ENCODE measurements at places on chromosomes 11 and 22. TPM values are rescaled to one million over a fixed set of nuclear protein-coding genes. Genes with fewer than 3 reads are reported as not detected.
A peak's percentile ranks its signal among the peaks of the same experiment; 100 is the strongest.

DNA sequence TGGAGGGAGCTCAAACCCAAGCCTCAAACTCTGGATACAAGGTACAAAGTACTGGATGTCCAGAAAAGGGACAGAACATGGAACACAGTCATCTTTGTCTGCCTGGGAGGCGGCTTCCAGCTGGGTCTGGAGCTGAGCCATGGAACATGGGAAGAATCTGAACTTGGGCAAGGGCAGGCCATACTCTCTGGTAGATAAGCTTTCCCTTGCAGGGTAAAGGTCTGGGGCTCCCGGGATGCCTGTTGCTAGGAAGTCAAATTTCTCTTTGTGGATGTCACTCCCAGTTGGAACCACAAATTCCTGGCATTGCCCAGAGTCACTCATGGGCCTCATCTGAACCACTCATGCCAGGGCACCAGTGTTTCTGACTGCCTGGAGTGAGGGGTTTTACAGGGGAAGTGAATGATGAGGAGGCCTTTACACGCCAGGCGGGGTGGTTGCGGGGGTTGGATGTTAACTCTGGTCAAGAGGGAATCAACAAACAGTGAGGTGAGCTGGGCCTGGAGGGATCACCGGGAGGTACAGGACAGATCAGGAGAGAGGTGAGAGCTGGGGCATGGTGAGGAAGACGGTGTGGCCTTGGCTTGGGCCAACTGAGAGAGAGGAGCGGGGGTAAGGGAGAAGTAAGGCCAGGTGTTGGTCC is 5.7 kb downstream of the FTH1 start:
- no peak for DNase-seq

The KCNE3 gene
- polyA plus RNA-seq: 8.7 TPM

DNA sequence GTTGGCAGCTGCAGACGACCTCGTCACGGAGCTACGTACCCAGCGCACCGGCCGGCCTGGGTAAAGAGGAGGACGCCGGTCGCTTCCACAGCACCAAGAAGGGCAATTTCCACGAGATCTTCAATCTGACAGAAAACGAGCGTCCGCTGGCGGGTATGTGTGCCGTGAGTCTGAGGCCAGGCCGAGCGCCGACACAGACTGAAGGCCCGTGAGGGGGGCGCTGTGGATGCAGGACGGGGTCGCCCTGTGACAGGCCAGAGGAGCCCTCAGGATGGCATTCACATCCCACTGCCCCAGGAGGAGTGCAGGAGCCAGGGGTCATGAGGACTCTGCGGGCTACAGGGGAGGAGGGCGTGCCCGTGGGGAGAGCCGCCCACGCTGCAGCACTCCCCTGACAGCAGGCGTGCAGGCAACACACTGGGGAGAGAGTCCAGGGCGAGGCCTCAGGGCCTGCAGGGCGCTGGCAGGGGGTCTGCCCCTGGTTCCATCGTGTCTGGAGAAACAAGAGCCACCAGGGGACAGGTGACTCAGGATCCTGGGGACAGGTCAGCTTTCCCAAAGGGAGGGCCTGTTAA is 53.6 kb downstream of the GRAMD4 start:
- no peak for DNase-seq

GRCh38 chr11:69497221-69497787 is 15.8 kb downstream of the LINC01488 start:
- no peak for DNase-seq

DNA sequence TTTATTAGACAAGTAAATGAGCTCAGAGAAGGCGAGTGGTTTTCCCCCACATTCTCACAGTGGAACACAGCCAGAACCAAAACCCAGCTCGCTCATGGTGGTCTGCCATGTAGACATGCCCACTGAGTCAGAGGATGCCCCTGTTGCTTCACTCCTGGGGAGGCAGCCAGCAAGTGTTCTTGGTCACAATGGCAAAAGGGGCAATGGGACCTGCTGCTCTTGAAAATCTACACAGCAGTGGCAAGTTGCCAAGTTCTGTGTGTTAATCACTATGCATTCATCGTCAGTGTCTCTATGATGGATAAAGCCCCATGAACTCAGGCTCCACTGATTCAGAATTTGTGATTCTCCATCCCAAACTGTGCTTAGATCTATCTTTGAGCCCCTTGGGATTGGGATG is 64.7 kb upstream of the TBCEL start:
- no peak for DNase-seq

- DNase-seq: no peak
These were observed 947.3 kb upstream of the TENM4 start for GRCh38 chr11:80388130-80388529.

GRCh38 chr11:134734894-134735293 is 322.9 kb upstream of the B3GAT1 start:
- DNase-seq: no peak

GRCh38 chr22:39733191-39733590 is 160.4 kb downstream of the ENTHD1 start:
- DNase-seq: no peak

The OR2D2 gene
- polyA plus RNA-seq: not detected

DNA sequence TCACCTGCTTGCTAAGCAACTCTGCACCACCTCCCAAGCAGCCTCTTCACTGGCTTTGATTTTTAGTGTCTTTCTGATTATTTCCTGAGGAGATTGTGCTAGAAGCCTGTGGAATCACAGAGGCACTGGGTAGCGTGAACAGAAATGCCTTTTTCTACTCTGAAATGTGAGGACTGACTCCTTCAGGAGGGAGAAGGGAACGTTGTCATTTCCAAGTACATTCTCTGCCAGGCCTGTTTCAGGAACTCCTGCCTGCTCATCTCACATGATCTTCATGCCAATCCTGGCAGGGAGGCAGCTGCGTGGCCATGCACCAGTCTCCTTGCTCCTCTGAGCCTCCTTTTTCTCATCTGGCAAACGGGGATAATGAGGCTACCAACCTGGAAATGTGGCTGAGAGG is 49.8 kb upstream of the PRDM11 start:
- no peak for DNase-seq

- DNase-seq: no peak
These were observed 817.4 kb downstream of the OPCML start for GRCh38 chr11:132714859-132715440.

GRCh38 chr11:113725913-113726312 is 19.8 kb upstream of the TMPRSS5 start:
- peak; percentile 8 for DNase-seq

GRCh38 chr11:33636104-33636503 is 64.5 kb downstream of the C11orf91 start:
- DNase-seq: no peak

Data from K562 (cell line).